Spleen (tissue), 13 donors: ENCODE measurements at places on chromosomes 16 and 17. TPM values are rescaled to one million over a fixed set of nuclear protein-coding genes. Genes with fewer than 3 reads are reported as not detected.

Gene MYH3
- total RNA-seq = 3.1 TPM

Gene ADGRG1
- 8.0 TPM for total RNA-seq

- no peak for DNase-seq
- H3K27me3 ChIP-seq = no peaks in the 10 kb centered on the region
- H3K27ac ChIP-seq = no peak overlapping the region
- no peaks in the 10 kb centered on the region for H3K36me3 ChIP-seq
These were observed 81.0 kb upstream of the TBX2 start for GRCh38 chr17:61318684-61319098.

GRCh38 chr16:84193480-84193879 lies 2.5 kb downstream of the ADAD2 start:
- no peaks in the 10 kb centered on the region for H3K36me3 ChIP-seq
- no peak overlapping the region for H3K27ac ChIP-seq
- no peaks in the 10 kb centered on the region for H3K27me3 ChIP-seq
- no peak overlapping the region for H3K4me3 ChIP-seq

DNA sequence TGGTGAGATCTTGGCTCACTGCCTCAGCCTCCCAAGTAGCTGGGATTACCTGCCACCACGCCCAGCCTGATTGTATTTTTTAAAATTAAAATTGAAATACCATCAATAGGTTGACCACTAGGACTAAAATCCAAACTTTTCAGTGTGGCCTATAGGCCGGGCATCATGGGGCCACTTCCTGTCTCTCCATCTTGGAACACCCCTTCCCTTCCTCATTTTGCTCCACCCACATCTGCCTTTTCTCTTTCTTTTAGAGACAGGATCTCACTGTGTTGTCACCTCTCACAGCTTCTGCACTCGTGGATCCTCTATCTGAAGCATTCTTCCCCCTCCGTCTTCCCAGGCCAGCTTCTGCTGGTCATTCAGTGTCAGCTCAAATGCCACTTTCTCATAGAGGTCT lies 57.0 kb downstream of the BMERB1 start:
- no peak overlapping the region for H3K4me3 ChIP-seq
- no peak overlapping the region for H3K27ac ChIP-seq
- H3K4me1 ChIP-seq = peaks cover 9% of the 10 kb centered on the region
- no peaks in the 10 kb centered on the region for H3K36me3 ChIP-seq
- no peaks in the 10 kb centered on the region for H3K27me3 ChIP-seq
- DNase-seq = no peak

- H3K27me3 ChIP-seq = no peaks in the 10 kb centered on the region
- H3K4me3 ChIP-seq = no peak overlapping the region
- no peaks in the 10 kb centered on the region for H3K4me1 ChIP-seq
- DNase-seq = no peak
- H3K27ac ChIP-seq = no peak overlapping the region
- no peaks in the 10 kb centered on the region for H3K36me3 ChIP-seq
These were observed 113.5 kb upstream of the MED13 start for GRCh38 chr17:62178579-62178978.

Gene SOX8
- 1.7 TPM for total RNA-seq

- H3K36me3 ChIP-seq = no peaks in the 10 kb centered on the region
- H3K27me3 ChIP-seq = no peaks in the 10 kb centered on the region
- no peak for DNase-seq
- no peak overlapping the region for H3K27ac ChIP-seq
- no peaks in the 10 kb centered on the region for H3K4me1 ChIP-seq
These were observed 66.8 kb downstream of the CDRT15 start for GRCh38 chr17:14169901-14170300.

Gene SGF29
- total RNA-seq = 26.2 TPM

Gene FADS6
- total RNA-seq = 3.3 TPM

GRCh38 chr17:66492561-66493005 lies 190.2 kb downstream of the PRKCA start:
- no peaks in the 10 kb centered on the region for H3K36me3 ChIP-seq
- no peak for DNase-seq
- H3K27ac ChIP-seq = no peak overlapping the region
- H3K4me3 ChIP-seq = no peak overlapping the region

GRCh38 chr17:71726341-71726740 lies 394.5 kb upstream of the SOX9 start:
- no peak for DNase-seq
- H3K4me1 ChIP-seq = no peaks in the 10 kb centered on the region
- no peak overlapping the region for H3K4me3 ChIP-seq
- no peaks in the 10 kb centered on the region for H3K27me3 ChIP-seq
- H3K36me3 ChIP-seq = no peaks in the 10 kb centered on the region
- no peak overlapping the region for H3K27ac ChIP-seq

DNA sequence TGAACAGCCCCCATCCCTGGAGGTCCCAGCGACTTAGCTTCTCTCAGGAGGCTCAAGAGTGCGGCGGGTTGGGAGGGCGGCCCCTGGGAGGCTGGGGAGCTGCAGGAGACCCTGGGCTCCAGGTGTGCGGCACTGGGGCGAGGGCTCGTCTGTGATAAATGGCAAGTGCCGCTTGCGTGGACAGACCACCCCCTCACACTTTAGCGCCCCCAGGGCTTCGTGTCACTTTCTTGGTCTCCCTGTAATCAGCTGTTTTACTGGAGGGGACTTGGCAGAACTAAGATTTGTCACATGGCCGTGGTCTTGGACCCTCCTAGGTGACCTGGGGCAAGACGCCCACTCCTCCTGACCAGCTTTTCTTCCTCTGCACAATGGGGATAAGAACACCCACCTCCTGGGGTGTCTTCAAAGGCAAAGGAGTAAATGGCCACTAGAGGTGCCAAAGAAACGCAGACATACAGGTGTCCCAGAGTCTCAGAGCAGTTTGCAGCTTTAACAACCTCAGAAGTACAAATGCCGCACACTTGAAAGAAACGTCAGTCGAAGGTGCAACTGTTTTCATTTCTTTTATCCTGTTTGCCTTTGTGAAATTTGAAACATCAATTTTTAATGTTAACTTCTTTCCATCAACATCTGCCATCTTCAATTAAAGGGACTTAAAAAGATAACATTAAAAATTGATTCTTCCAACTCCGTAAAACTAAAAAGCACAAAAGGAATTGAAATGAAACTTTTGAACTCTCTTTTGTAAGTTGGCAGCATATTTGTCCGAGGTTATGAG lies 946 bp downstream of the OSGIN1 start:
- H3K27me3 ChIP-seq = no peaks in the 10 kb centered on the region
- H3K36me3 ChIP-seq = no peaks in the 10 kb centered on the region
- no peak for DNase-seq
- peaks cover 51% of the 10 kb centered on the region for H3K4me1 ChIP-seq
- H3K27ac ChIP-seq = peak overlapping the region; percentile 95
- H3K4me3 ChIP-seq = peak overlapping the region; percentile 77

Gene TAOK1
- 88.5 TPM for total RNA-seq

Gene COL1A1
- 458 TPM for total RNA-seq

DNA sequence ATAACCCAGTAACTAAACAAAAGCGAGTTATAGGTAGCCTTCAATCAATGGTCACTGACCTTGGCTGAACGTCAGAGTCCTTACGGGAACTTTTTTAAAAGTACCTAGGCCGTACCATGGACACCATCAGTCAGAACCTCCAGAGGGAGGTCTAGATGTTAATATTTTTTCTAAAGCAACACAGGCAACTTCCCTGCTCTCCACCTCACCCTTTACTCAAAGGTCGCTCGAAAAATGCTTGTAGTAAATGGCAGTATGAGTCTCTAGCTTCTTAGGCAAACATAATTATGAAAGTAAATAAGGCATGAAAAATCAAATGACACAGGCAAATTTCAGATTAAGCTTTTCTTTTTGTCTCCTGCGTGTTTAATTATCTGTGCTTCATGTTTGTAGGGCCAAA lies 82.1 kb downstream of the SLC39A11 start:
- H3K27me3 ChIP-seq = no peaks in the 10 kb centered on the region
- H3K27ac ChIP-seq = peak overlapping the region; percentile 9
- H3K4me1 ChIP-seq = peaks cover 29% of the 10 kb centered on the region
- no peak overlapping the region for H3K4me3 ChIP-seq
- no peaks in the 10 kb centered on the region for H3K36me3 ChIP-seq

Gene SLFN11
- 73.9 TPM for total RNA-seq

DNA sequence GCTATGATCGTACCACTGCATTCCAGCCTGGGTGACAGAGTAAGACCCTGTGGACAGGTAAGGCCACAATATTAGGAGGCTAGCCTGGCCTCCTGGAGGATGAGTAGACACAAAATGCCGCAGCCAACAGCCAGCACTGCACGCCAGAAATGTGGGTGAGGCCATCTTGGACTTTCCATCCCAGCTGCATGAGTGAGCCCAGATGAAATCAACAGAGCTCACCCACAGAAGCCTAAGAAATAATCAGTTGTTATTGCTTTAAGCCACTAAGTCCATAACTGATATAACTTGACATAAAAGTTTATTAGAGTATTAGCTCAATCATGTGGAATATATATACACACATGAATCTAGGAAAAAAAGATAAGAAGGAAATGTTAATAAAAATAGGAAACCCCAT lies 101.7 kb downstream of the CDYL2 start:
- no peaks in the 10 kb centered on the region for H3K36me3 ChIP-seq
- no peaks in the 10 kb centered on the region for H3K27me3 ChIP-seq
- H3K27ac ChIP-seq = no peak overlapping the region
- H3K4me1 ChIP-seq = no peaks in the 10 kb centered on the region
- H3K4me3 ChIP-seq = no peak overlapping the region
- no peak for DNase-seq

- no peak overlapping the region for H3K27ac ChIP-seq
- H3K27me3 ChIP-seq = no peaks in the 10 kb centered on the region
- H3K4me1 ChIP-seq = peaks cover 4% of the 10 kb centered on the region
These were observed 358.0 kb downstream of the C16orf95 start for GRCh38 chr16:86959091-86959651.

- no peak overlapping the region for H3K27ac ChIP-seq
- no peak overlapping the region for H3K4me3 ChIP-seq
- no peaks in the 10 kb centered on the region for H3K36me3 ChIP-seq
- H3K27me3 ChIP-seq = no peaks in the 10 kb centered on the region
- peaks cover 23% of the 10 kb centered on the region for H3K4me1 ChIP-seq
These were observed 29.9 kb upstream of the DNAI2 start for GRCh38 chr17:74244128-74244527.

Gene ACAP1
- total RNA-seq = 118 TPM

Gene PHKB
- total RNA-seq = 70.0 TPM

DNA sequence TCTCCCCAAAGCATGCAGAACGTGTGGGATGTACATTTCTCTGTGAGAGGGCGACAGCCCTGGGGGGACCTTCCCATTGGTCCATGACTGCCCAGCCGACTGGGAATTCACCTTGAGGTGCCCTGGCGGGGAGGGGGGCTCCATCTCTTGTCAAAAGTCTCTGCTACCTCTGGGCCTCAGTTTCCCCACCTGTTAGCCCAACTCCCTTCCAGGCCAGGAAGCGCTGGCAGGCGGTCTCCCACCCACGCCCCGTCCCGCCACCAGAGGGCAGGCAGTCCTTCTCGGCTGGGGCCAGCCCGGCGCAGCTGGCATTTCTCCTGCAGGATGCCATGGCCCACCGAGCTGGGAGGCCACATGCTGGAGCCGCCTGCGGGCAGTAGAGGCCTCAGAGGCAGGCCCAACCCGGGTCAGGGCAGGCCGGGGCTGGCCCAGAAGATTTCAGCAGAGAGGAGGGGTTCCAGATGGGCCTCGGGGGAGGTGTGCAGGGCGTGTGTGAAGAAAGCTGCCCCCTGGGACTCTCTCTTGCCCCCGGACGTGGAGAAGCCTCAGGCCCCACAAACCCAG lies 16.6 kb downstream of the CD7 start:
- H3K4me3 ChIP-seq = no peak overlapping the region
- H3K36me3 ChIP-seq = no peaks in the 10 kb centered on the region
- DNase-seq = peak; percentile 96

DNA sequence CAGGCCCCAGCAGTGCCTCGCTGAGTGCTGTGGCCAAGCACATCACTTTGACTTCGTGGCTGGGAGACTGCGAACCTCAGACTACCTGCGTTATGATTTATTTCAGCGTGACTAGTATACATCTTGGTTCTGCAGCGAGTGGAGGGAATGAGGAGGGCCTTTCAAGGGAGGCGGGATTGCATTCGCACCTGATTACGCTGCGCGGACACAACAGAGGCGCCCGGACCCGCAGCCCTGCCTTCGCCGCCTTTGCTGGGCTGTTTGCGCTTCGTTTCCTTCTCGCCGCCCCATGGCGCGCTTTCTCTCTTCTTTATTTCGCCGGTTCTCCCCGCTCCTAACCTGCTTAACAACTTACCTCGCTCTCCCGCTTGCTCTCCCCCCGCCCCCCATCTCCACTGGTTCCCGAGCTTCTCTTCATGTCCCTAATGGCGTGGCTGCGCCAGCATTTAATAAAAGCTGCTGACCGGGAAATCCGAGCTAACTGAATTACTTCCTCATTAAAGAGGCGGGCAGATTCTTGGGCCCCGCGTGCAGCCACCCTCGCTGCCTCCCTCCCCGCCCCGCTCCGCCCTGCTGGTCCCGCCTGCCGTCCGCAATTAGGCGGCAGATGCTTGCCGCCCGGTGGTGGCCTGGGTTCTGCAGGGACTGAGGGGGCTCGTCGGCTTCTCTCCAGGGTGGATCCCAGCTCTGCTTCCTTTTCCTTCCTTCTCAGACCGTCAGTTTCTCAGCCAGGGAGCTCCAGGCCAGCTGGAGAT lies 257.6 kb upstream of the SDK2 start:
- H3K4me3 ChIP-seq = peak overlapping the region; percentile 31
- H3K27me3 ChIP-seq = peaks cover 27% of the 10 kb centered on the region
- H3K27ac ChIP-seq = no peak overlapping the region
- DNase-seq = peak; percentile 82
- peaks cover 17% of the 10 kb centered on the region for H3K4me1 ChIP-seq

DNA sequence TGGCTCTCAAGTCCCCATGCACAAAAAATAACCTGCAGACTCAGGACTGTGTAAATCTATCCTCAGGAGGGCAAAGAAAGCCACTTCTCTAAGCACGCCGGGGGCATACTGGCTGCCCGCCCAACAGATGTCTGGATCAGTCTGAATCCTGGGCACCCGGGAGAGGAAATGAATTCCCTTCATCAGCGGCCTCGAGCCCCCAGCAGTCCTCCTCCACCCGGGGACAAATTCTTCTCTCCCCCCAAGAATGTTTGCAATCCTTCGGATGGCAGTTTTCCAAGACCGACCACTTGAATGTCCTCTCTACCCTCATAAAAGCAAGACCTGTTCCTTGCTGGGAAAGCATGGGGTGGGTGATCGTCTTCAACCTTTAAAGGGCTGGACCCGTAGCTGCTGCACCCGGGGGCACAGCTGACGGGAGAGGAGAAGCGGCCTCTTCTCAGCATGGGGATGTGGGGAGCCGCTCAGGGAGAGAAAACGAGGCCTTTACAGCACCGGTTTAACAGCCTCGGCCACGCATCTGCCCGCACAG lies 9.4 kb upstream of the MAP2K3 start:
- DNase-seq = no peak
- H3K27ac ChIP-seq = no peak overlapping the region
- peak overlapping the region; percentile 47 for H3K4me3 ChIP-seq
- H3K4me1 ChIP-seq = peaks cover 45% of the 10 kb centered on the region
- H3K36me3 ChIP-seq = no peaks in the 10 kb centered on the region

GRCh38 chr16:57357330-57358085 lies 1.1 kb upstream of the CCL22 start:
- no peak for DNase-seq
- H3K27ac ChIP-seq = no peak overlapping the region
- no peak overlapping the region for H3K4me3 ChIP-seq
- no peaks in the 10 kb centered on the region for H3K27me3 ChIP-seq
- no peaks in the 10 kb centered on the region for H3K4me1 ChIP-seq

Gene STAT5A
- total RNA-seq = 69.6 TPM

GRCh38 chr16:55513616-55514015 lies 4.7 kb downstream of the LPCAT2 start:
- peaks cover 5% of the 10 kb centered on the region for H3K27me3 ChIP-seq
- DNase-seq = no peak
- no peak overlapping the region for H3K27ac ChIP-seq
- H3K4me1 ChIP-seq = no peaks in the 10 kb centered on the region
- H3K36me3 ChIP-seq = no peaks in the 10 kb centered on the region

- H3K27ac ChIP-seq = no peak overlapping the region
- peak; percentile 94 for DNase-seq
- peaks cover 24% of the 10 kb centered on the region for H3K27me3 ChIP-seq
These were observed 9.2 kb upstream of the CD300A start for GRCh38 chr17:74457146-74457819.
